Posterior cingulate gyrus (tissue), 11 donors: ENCODE measurements at places on chromosomes 12 and 14.

- peak; percentile 64 for DNase-seq
Measured at GRCh38 chr12:120496413-120497340, 764 bp downstream of the DYNLL1 start.

- no peak for DNase-seq
Measured at GRCh38 chr12:25186038-25186787, 8.7 kb downstream of the DNAI7 start.

DNA sequence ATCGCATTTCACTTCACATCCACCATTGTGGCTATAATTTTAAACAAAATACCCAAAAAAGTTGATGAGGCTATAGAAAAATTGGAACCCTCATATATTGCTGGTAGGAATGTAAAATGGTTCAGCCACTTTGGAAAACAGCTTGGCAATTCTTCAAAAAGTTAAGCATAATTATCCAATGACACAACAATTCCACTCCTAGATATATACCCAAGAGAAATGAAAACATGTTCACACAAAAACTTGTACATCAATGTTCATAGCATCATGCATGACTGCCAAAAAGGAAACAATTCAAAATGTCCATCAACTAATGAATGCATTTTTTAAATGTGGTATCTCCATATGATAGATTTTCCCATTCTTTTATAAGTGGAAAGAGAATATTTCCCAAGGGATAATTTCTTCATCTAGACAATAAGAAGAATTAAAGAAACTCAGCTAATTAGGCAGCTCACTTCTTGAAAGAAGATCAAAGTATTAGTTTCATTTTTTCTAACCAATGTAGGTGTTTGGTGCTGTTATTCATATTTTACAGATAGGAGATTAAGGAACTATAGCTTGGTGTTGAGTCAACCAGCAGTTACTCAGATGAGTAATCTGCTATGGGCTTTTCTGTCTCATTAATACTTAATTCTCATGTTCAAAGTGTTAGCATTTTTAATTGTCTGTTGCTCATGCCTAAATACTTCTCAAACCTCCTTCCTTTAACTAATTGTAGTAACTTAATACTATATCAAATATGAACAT is 32.8 kb downstream of the YEATS4 start:
- no peak for DNase-seq

DNA sequence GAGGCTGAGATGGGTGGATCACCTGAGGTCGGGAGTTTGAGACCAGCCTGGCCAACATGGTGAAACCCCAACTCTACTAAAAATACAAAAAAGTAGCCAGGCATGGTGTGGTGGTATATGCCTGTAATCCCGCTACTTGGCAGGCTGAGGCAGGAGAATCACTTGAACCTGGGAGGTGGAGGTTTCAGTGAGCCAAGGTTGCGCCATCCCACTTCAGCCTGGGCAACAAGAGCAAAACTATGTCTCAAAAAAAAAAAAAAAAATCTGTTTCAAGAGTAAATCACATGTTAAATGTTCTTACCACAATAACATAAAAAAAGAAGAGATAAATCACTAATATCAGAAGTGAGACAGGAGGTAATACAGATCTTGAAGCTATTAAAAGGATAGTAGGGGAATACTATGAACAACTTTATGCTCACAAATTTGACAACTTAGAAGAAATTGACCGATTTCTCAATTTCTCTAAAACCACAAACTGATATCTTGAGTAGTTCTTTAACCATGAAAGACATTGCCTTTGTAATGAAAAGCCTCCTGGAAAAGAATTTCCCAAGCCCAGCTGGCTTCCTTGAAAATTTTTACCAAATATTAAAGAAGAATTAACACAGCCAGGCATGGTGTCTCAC is 37.7 kb downstream of the TAOK3 start:
- no peak for DNase-seq

GRCh38 chr14:89544636-89545301 is 127.7 kb upstream of the FOXN3 start:
- no peak for DNase-seq

GRCh38 chr12:85821759-85822158 is 14.4 kb downstream of the RASSF9 start:
- DNase-seq, result no peak

DNA sequence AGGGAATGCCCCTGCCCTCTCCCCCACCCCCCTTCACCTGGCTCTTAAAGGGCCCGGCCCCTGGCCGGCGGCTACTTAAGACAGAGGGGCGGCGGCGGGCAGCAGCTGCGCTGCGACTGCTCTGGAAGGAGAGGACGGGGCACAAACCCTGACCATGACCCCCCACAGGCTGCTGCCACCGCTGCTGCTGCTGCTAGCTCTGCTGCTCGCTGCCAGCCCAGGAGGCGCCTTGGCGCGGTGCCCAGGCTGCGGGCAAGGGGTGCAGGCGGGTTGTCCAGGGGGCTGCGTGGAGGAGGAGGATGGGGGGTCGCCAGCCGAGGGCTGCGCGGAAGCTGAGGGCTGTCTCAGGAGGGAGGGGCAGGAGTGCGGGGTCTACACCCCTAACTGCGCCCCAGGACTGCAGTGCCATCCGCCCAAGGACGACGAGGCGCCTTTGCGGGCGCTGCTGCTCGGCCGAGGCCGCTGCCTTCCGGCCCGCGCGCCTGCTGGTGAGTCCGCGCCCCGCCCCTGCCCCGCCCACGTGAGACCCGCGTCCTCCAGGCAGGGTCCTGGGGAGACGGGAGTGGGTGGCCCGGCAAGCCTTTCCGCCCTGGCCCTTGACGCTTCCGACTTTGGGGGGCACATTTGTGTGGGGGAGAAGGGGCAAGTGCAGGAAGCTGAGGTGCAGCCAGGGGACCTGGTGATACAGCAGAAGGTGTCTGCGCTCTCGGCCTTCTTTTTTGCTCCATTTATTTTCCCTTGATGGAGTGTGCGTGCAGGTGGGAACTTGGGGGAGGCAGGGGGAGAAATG is at the start of gene IGFBP6:
IGFBP6 (plus strand) TSS at position 104 of the 790 bp plus-strand sequence; CDS start at position 155, 51 bp downstream.
- peak; percentile 57 for DNase-seq

GRCh38 chr12:29033519-29033918 is 115.6 kb upstream of the FAR2 start:
- DNase-seq, result no peak

DNA sequence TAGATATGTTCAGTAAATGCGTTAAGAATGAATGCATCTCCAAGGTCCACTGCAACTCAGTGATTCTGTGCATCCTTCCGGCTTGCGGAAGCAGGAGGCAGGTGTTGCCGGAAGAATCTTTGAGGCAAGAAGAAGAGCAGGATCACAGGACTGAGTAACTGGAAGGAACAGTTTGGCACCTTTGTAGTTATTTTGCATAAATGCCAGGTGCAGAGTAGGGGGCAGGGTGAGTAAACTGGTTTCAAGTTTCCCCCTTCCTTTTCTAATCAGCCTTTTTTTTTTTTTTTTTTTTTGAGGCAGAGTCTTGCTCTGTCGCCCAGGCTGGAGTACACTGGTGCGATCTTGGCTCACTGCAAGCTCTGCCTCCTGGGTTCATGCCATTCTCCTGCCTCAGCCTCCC is 22.3 kb downstream of the DYRK4 start:
- DNase-seq, result no peak

GRCh38 chr12:116303929-116304328 is 26.4 kb upstream of the MED13L start:
- no peak for DNase-seq
